ENCODE measurements at places on chromosomes 5 and 9.

- peak; percentile 84 for DNase-seq
Measured at GRCh38 chr5:134577796-134578577, 52.5 kb downstream of the JADE2 start.

DNA sequence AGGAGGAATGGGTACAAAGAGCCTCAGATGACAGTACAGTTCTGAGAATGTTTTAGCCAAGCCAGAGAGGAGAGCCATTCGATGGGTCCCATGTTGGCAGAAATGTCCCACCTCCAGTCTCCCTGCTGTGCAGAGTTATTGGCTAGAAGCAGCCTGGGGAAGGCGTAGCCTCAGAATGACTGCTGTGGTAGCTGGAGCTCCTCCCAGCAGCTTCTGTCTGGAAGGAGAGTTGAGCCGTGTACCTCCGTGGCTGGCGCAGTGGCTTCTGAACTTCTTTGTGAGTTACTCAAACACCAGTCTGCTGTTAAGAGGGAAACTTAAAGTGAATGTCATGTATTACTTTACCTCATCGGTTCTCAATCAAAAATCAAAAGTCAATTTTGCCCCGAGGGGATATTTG lies 193.3 kb upstream of the SNX2 start:
- no peak for DNase-seq

DNA sequence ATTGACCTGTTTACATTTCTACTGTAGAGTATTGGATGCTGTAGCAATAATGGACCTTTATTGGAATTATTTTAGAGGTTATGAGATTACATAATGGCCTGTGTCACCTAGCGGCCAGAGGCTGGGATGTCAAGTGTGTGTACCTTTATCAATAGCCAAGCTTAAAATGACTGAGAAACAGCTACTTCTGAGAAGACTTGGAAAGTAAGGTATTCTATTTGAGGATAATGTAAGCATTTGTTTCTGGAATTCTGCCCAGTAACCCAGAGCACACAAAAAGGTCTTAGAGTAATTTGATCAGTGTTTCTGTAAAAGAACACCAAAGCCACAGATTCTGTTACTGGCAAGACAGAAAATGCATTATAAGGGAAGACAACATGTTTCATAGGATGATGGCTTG lies 116.8 kb downstream of the MACIR start:
- no peak for DNase-seq

- no peak for DNase-seq
Measured at GRCh38 chr9:126992427-126992826, 77.8 kb downstream of the RALGPS1 start.

GRCh38 chr5:116621599-116621998 lies 47.0 kb upstream of the SEMA6A start:
- DNase-seq: no peak

GRCh38 chr5:141040093-141040770 lies 10.9 kb upstream of the PCDHB1 start:
- DNase-seq: no peak

DNA sequence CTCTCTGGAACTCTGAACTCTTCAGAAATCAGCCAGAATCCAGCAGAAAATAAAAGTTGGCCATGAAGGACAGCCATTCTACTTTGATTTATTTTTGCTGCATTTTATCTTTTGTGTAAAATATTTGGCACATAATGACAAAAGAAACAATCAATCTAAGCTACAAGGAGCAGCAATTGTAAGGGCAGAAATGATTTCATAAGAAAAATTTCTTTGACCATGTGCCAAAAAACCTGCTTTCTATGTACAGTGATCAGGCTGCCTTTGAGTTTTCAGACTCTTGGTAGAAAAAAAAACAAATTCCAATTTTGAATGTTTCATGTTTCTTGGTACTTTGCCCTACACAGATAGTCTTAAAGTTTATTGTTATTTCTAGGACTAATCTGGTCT lies 69.8 kb upstream of the SLC1A3 start:
- no peak for DNase-seq

DNA sequence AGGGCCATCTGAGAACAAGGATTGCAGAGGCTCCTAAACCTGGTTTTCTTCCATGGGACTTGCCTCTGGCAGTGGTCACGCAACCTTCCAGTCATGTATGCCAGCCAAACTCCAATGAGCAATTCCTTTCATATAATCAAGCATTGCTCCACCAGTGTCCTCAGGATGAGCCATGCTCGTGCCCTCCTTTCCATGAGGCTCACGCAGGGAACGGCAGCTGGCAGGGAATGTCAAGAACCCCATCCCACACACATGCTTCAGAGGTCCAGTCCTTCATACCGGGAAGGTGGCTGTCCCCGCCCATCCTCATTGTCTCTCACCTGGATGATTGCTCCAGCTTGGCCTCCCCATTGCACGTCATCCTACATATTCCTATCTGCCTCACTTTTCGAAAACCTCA lies 13.4 kb upstream of the ZBTB34 start:
- no peak for DNase-seq

GRCh38 chr5:219991-220390 lies 1.9 kb downstream of the SDHA start:
- DNase-seq: no peak

DNA sequence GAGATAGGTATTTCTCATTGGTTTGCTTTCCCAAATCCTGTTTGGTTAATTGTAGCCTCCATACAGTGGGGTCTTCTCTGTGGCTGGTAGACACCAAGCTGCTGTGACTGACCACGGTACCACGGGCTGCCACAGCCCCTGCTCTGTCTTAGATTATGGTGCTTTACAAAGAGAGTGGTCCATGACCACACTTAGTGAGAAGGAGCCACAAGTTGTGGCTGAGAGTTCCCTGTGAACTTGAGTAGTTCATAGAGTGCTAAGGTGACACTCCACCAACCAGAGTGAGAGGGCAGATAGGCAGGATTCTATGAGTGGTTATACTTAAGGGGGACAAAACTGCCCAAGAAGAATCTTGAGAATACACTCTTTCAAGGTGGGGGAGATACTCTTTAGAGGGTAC lies 25.8 kb upstream of the ZBTB34 start:
- no peak for DNase-seq

GRCh38 chr5:60677850-60678664 lies 21.9 kb downstream of the DEPDC1B start:
- DNase-seq: no peak

- DNase-seq: no peak
Measured at GRCh38 chr5:180143656-180144364, 65.2 kb downstream of the RASGEF1C start.

DNA sequence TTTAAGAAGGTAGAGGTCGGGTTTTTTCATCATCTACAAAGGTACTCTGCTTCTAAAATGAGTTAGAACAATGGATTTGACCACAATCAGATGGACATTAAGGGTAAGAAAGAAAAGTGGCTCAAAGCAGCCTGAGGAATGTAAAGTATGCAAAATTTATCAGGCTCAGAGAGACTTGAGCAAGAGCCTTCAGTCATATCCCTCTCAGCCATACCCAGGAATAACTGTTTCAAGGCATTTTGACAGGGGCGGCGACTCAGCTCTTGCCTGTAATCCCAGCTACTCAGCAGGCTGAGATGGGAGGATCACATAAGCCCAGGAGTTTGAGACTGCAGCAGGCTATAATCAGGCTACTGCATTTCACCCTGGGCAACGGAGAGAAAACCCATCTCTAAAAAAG lies 38.8 kb upstream of the ANXA2R start:
- no peak for DNase-seq

DNA sequence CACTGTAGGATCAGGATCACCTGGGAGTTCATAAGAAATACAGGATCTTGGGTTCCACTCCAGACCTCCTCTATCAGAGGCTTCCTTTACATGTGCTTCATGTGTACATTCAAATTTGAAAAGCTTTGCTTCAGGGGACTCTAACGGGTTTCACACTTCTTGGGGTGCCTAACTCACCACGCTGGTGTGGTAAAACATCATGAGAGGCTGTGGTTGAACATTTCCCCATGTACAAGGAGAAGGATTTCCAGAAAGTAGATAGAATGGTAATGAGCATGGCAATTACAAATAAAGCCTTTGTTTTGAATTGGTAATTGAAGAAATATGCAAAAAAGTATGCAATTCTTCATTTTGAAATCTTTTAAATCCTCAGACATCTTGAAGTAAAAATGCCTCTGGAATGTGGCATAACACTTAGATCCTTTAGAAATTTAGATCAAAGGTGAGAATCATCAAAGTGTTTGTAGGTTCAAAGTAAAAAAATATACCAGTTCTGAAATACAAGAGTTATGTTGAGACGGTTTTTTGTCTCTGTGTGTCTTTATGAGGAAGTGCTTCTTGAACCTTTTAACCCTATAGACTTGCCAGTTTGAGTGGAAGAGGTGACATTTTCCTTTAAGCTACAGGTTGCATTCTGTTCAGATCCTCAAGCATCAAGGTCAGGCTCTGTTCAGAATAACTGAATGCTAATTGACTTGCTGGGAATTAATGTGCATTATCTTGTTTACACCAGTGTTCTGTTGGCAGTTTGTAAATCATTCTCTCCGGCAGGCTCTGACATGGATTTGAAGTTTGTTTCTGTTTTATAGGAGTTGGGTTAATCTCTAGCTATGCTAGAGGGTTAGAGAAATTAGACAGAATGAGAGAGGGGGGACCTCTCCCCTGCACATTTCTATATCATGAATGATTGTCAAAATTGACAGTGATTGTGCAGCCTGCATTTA lies 415.3 kb downstream of the MAN2A1 start:
- no peak for DNase-seq

DNA sequence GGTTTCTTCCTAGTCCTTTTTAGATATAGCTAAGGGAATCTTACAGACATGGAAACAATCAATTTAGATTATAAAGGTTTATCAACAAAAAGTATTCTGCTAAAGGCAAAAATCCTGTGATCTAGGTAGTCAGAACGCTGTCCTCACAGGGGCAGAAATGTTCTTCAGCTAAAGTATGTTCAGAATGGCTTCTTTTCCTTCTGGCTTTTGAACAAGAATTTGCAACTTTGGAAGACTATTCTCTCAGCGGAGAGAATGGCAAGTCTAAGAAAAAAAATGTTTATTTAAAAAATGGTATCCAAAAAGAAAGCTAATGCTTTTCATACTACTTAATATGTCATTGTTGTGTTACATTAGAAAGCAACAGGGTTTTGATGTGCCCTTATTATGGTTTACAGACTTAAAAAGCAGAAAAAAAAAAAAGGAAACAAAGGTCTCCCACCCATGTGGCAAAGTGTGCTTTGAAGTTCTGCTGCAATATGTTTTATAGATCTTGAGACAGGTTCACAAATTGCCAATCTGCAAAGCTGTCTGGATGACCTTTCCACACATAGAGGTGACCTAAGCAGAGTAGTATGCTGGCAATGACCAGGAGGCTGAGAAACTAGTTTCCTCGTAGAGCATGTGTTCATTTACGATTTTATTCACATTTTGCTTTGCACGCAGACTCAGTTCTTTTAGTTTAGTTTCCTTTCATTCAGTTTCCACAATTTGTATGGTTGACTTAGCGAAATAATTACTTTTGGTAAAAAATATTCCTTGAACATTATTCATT lies 45.1 kb upstream of the PJA2 start:
- DNase-seq: no peak

DNA sequence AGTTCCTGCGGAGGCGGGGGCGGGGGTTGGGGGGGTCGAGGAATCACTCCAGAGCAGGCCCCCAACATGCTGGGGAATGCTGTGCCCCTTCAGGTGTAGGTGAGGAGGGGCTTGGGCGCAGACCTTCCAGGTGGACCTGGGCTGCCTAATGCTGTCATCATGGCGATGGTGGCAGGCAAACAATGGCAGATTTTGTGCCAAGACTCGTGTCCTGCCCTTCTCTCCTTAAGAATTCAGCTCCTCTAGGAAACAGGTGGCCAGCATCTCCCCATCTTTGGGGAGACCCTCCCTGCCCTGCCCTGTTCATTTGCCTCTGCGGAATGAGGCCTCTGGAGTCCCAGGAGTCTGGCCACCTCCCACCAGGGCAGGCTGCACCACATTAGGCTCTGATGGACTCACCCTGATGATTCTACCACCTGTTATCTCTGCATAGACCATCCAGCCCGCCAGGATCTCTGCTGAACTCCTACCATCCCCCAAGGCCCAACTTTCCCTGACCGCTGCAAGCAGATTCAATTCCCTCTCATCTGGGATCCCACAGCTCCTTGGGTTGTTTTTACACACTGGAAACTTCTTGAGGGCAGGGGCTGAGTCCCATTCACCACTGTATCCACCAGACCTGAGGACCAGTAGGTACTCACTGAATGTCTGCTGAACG lies 10.9 kb upstream of the SLC25A51 start:
- no peak for DNase-seq

- DNase-seq: no peak
Measured at GRCh38 chr5:115320006-115320405, 23.6 kb upstream of the CCDC112 start.

DNA sequence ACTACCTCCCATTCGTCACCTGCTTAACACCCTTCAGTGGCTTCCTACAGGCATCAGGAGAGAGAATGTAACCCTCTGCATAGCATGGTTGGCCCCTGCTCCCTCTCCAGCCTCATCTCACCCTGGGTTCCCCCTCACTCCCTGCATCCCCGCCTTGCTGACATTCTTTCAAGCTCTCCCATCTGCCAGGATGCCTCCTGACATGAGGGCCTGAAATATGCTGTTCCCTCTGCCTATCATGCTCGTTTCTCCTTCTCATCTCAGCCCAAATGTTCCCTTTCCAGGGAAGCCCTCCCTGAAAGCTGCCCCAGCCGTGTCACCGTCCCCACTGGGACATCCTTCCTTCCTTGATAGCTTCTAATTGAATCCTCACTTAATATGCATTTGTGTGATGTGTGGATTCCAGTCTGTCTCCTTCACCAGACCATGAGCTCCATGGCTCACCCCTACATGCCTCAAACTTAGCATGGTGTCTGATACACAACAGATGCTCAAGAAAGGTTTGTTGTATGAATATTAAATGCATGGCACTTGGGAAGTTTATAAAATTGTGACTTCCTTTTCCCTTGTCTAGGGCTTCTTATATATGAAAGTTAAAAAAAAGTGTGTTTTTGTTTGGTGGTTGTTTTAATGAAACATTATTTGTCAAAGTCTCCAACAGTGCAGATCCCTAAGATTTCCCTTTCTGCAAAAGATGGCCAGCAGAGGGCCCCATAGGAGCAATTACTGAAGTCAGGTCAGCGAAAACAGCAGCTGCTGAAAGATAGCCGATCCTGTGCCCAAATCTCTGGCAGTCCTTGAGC lies 7.3 kb upstream of the C5orf58 start:
- peak; percentile 83 for DNase-seq

DNA sequence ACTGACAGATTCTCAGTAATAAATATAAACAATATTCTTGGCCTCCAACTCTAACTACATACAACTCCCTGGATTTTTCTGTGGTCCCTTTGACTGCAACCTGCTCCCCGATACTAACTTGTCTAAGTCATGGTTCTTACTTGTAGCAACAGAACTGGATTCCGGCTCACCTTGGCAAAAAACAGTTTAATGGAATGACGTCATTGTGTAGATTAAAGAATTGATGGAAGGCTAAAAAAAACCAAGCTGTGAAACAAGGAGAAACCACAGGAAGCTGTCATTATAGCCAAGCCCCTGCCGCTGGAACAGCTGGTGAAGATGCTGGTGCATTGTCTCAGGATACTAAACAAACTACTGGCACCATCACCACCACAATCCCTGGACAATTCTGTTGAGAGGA lies 11.4 kb upstream of the ADAMTS19 start:
- no peak for DNase-seq

All from stimulated activated CD4-positive, alpha-beta T cell treated with anti-CD3 and anti-CD28 coated beads, Interleukin-4, amount 100 ng/mL, for 24 hours (primary cell).